ENCODE measurements at places on chromosomes 3 and 15.

DNA sequence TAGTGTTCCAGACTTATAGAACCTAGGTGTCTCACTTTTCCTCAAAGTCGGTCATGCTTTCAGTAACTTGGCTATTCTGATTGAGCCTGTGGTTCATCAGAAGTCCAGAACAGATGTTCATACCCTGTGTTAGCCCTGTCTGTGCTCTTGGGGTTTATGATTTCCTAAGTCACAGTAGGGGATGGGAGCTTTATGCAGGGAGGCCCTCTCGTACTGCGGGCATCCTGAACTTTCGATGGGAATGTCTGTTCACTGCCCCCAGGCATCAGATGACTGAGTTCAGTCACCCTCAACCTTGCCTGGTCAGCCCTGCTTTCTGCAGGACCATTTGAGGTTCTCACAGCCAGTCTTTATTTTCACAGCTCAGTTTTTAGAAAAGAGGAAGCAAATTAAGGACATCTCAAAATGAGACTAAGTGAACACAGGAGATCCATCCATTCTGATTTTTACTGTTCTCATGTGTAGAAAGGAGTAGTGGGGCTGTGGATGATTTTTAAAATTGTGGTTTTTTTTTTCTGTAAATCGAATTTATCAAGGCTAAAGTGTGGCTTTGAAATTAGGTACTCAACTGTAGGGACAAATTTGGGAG is 71.3 kb downstream of the CMTM8 start:
- no peak for DNase-seq

- peak; percentile 67 for DNase-seq
Observed at GRCh38 chr3:82938821-82939328, 1177.4 kb upstream of the GBE1 start.

DNA sequence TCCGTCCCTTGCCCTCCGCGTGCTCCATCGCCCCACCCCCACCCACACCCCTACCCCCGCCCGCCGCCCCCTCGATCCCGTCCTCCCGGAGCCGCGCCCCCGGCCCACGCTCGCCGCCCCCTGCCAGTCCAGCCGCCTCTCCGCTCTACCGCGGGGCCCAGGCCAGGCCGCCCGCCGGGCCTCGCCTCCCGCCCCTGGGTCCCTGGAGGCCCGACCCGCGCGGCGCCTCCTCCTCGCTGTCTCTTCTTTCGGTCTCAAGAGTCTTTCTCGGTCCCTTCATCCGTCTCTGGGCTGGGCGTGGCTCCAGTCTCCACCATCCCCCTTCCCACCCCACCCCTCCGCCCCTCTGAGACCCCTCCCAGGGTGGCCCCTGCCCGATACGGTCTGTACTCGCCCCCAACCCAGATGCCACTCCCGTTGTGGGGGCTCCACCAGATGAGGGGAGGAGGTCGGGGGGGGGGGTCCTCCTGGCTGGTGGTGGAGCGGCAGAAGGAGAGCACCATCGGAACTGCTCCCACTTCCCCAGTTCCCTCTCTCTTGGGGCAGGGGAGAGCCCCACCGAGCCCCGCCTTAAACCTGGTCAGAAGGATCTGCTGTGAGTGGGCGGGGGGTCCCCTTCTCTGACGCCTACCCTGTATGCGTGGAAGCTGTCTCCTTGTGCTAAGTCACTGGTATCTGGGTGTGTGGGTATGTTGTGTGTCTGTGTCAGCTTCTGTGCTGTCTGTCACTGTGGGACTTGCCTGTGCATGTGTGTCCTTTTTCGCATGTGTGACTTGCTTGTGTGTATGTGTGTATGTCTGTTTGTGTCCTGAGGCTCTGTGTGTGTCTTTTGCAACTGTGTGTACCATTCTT is 1.0 kb downstream of the PRKCD start:
- DNase-seq: no peak

DNA sequence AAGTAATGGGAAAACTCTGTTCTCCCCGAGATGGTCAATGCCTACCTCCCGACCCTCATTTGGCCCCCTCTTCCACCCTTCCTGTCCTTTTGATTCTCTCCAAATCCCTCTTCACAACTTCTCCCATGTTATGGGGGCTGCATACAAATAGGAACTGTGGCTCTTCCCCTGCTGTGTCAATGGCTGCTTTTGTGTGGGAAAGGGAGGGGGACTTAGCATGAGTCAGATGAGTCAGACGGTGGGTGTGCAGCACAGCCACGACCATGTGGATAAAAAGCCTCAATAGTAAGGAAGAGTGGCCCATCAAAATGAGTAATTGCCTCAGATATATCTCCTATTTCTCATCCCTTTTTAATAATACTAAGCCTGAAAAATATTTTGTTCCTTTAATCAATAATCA is 31.9 kb downstream of the SPATA16 start:
- no peak for DNase-seq

GRCh38 chr3:141336672-141337522 is 31.4 kb upstream of the ZBTB38 start:
- DNase-seq: no peak

DNA sequence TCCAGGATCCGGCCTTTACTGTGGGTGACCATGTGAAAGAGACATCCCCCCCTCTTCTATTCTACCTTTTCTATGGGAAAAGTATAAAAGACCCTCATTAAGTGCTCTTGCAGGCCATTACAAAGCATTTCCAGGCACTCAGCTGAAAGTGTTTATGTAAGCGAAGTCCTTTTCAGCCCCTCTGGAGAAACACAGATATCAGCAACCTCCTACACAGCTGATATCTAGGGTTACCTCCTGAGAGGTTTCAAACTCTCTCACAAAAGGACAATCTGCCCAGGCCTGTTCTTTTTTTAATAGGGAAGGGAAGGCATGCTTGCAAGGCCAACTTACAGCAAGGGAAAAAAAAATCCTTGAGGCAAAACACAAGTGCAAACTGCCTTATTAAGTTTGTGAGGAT is 12.6 kb downstream of the ETV5 start:
- no peak for DNase-seq

DNA sequence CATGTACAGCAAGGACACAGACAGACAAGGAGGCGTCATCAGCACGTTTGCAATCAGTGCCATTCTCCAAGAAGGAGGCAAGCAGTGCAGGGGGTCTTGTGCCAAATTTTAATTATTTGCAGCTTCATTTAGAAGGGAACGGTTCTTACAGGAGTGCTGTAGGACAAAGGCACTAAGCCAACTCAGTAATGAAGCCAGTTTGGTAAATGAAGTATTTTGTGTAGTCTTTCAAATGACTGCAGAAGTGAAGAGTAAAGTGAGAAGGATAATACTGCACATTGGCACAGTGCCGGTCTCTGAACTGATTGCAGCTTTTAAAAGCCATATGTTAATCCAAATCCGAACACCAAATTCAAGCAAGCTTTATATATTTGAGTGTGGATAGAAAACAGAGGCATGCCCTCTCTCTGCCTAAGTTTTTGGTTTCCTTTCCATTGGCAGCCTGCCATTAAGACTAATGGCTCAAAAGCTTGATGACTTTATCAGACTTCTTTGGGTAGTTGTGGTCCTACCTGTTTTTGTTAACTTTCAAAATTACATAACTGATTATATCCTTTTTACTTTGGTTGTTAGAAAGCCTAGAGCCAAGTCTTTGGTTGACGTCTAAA is 101.3 kb downstream of the SENP2 start:
- no peak for DNase-seq

DNA sequence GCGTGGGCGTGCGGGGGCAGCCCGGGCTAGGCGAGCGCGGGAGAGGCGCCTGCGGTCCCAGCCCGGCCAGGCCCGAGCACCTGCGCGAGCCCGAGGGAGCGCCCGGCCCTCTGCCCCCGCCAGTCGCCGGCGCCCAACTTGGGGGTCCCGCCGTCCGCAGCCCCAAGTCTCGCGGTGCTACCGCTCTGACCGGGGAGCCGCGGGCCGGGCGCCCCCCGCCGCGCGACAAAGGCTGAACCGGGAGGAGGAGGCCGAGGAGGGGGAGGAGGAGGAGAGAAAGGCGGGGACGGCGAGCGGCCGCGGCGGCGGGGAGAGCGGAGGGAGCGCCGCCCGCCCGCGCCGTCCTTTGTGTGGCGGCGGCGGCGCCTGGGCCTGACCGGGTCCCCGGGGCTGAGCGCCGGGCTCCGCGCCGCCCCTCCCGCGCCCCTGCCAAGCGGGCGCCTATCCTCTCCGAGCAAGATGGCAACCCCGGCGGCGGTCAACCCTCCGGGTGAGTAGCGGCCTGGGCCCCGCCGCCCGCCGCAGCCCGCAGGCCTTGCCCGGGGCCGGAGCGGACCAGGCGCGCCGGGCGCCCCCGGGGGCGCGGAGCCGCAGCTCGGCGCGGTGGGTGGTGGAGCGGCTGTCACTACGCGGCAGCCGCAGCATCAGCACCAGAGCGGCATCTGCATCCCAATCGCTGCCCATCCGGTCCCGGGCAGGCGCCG is at the start of gene ARNT2:
ARNT2 (plus strand) TSS at position 326 of the 704 bp plus-strand sequence; CDS start at position 460, 134 bp downstream.
- no peak for DNase-seq

DNA sequence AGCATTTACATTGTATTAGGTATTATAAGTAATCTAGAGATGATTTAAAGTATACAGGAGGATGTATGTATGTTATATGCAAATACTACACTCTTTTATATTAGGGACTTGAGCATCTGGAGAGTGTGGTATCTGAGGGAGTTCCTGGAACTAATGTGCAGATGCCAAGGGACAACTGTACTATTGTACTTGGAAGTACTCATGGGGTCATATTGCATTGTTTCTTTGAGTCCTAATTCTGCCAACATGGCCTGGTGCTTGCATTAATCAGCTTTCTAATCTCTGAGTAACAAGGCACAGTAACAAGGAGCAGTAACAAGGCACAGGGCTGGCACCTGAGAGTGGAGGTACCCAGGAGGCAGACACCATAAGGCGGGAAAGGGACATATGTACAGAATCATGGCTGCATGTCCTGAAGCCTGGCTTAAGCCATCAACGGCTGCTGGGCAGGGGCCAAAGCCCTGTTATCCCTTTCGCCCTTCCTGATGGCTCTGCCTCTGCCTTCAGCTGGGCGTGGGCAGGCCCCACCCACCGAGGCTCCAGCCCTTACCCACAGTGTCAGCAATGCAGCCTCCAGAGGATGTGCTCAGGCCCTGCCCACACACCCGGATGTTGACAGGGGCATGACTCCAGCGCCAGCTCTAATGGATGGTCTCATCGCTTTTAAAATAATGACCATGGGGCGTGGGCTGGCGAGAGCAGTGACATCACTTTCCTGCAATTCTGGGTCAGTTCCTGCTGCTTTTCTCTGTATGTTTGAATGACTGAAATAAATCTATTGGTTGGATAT is 22.9 kb downstream of the CEMIP start:
- DNase-seq: no peak

GRCh38 chr3:45567730-45568172 is 26.8 kb upstream of the LIMD1 start:
- DNase-seq: no peak

DNA sequence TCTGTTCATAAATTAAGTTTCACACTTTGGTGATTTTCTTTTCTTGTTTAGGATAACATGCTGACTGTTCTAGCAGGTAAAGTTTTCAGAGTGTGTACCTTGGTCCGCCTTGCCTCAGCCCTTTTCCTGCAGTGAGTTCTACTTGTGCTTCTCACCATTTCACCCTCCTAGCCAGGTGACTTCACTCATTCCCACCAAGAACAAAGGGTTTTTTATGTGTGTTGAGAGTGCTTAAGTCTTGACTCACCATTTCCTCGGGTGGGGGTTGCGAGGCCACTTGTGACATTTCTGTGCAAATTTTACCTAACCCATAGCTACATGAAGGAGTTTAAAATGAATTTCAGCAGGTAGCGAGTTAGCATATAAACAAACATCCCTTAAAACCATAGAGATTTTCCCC is 81.4 kb downstream of the C3orf38 start:
- DNase-seq: no peak

- no peak for DNase-seq
Observed at GRCh38 chr15:100241572-100242482, 99.9 kb downstream of the ADAMTS17 start.

- no peak for DNase-seq
Observed at GRCh38 chr3:132211896-132212295, 105.3 kb upstream of the ACP3 start.

- DNase-seq: no peak
Observed at GRCh38 chr15:38672814-38673670, 108.4 kb upstream of the RASGRP1 start.

GRCh38 chr3:177322881-177323280 is 125.6 kb upstream of the TBL1XR1 start:
- DNase-seq: no peak

DNA sequence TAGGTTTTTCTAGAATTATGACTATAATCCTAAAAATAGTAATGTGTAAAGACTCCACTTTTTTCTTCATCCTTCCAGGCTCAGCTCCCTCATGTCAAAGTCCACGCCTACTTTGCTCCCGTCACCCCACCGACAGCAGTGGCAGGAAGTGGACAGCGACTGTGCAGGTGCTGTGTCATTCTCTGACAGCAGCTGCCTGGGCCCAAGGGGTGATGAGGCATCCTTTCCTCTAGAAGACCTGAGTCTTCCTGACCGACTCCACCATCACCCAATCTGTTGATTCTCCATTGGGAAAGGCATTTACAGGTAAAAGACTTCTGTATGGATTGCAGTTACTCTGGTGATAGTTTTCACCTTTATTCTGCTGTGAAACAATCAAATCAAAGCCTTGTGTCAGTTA is 54.8 kb downstream of the UBP1 start:
- DNase-seq: no peak

DNA sequence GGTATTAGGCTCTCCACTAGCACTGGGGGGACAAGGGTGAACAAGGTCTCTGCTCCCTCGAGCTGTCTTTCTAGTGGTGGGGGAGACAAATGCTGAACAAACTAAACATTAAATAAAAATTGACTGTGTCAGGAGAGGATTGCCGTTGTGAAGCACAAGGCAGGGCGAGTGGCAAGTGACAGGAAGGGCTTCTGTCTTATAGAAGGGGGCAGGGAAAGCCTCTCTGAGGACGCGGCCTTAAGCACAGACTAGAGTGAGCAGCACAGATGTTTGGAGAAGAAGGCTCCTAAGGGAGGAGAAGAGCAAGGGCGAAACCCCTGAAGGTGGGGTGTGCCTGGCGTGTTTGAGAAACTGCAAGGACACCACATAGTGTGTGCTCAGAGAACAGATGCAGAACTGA is 50.9 kb upstream of the ATP2B2 start:
- peak; percentile 26 for DNase-seq

DNA sequence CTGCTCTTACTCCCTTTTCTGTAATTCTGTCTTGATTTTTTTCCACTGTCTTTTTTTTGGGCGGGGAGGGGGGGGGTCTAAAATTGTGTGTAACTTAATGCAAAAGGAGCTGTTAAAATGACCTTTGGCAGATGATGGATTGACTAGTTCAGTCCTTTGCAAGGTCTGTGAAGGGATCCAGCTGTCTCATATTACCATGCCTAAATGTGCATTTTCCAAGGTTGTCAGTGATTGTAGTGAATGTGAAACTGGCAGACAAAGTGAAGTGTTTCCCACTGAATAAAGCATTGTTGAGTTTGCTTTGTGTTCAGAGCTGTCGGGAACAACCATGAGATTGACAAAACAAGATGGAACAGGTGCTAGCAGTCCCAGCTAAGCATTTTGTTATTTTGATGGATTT is 110.1 kb upstream of the SKOR1 start:
- DNase-seq: no peak

DNA sequence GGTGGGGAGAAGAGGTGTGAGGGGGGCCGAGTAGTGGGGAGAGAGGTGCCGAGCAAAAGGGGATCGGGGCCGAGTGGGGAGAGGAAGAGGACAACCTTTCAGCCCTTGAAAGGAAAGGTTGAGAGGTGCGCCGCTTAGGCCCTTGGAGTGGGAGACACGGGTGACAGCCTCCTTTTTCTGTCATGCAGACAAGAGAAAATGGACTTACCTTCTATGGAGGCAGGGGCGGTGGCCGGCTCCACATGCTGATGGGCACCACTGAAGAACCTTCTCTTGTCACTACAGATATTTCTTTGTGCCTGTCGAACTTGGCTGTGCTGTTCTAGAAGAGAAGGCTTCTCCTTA is 421 bp downstream of the KLHL18 start:
- DNase-seq: no peak
